Activated effector memory CD4-positive, alpha-beta T cell treated with Interleukin-2 at 50 U/mL for 16 hours (primary cell): ENCODE measurements at places on chromosomes 13 and 19.

- DNase-seq, result no peak
Observed at GRCh38 chr19:40424637-40425449, 949 bp downstream of the SERTAD1 start.

DNA sequence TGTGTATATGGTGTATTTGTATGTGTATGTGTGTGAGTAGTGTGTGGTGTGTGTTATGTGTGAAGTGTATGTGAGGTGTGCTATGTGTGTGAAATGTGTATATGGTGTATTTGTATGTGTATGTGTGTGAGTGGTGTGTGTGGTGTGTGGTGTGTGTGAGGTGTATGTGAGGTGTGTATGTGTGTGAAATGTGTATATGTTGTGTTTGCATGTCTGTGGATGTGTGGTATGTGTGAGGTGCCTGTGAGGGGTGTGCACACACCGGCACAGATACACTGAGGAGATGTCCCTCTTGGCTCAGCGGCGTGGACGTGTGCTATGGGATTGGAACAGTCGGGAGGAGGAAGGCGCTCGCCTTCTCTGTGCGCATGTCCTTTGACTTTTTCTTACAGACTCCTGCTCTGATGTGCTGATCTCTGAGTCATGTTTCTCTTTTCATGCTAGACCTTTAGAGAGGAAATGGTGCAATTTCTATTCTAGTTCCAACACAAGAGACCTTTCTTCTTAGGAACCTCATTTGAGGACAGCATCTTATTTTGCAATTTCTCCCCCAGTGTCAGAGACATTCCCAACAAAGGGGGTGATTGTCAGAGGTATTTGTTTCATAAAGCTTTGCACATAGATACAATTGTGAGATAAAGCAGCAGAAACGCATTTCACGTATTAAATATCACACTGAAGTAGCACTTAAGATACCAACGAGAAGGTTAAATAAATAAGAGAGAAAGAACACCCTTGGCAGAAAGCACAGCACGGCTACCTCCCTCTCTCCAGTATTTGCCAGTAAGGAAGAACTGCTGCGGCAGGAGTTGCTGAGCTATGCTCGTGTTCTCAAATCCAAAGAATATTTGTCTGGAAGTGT, 11.3 kb upstream of the TNFRSF19 start:
- no peak for DNase-seq

DNA sequence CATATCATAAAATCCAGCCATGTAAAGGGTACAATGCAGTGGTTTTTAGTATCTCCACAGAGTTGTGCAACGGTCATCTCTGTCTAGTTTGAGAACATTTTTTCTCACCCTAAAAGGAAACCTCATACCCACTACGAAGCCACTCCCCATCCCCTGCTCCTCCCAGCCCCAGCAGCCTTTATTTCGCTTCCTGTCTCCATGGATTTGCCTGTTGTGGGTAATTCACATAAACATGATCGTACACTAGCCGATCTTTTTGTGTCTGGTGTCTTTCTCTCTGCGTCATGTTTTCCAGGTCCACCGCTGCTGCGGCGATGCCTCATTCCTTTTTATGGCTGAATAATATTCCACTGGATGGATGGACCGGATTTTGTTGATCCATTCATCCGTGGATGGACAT, 28.6 kb downstream of the BICRA start:
- DNase-seq, result no peak

DNA sequence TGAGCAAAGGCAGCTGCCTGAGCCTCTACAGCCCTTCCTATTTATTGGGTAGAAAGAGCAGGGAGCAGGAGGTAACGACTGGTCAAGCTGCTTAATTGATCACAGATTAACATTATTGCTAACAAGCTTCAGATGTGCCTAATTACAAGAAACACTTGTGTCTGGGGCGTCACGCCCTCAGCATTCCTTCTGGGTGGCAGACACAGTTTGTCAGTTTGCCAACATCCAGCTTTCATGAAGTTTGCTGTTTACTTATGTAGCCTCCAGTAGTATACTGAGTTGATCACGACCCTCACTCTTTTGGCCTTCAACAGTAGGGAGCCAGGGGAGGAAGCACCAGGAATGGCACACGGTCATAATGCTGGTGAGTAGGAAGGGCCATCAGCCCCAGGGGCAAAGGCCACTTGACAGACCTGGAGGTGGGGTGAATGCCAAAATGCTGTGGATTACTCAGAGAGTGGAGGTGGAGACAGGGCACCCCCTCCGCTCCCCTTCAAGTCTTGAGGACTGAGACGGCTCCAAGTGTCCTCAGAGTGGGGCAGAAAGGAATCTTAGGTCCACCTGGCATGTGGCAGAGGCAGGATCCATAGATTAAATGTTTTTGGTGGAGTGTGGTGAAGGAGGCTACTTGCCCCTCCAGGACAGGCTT, 34.9 kb upstream of the PSPC1 start:
- DNase-seq, result no peak

DNA sequence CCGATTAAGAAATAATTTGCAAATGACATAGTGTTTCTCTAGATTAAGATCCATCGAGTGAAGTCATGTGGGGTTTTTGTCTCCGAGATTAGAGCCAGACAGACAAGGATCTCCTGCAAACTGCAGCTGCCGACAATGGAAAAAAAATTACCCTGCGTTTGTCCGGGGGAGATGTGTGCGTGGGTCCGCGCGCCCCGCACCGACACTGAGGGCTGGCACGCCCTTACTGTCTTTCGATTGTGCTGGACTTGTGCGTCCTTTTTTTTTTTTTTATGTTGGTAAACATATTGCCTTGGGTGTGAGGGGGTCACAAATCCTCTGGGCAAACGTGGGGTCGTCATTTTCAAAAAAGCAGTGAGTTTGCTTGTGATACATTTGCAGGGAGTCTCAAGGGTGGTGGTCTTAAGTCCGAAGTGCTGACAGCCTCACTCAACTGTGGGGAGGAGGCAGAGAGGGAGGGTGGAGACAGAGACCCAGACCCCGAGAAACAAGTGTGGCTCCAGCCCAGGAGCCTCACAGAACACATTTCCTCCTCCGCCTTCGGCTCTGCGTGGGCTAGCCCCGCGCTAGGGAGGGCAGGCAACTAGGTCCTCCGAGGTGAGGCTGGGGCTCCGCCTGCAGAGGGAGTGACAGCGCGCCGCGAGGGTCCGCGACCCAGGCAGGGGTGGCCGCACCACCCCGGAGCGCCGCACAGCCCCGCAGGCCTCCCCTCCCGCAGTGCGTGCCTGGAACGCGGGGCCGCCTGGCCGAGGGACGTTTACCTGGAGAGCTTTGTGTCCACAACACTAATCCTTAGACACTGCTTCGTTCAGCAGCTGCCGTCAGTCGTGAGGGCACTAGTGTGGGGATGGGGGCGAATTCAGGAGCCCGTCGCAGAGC, 11.7 kb upstream of the SOX1 start:
- DNase-seq, result no peak

GRCh38 chr13:27038323-27038722, 133.3 kb downstream of the USP12 start:
- DNase-seq, result no peak

DNA sequence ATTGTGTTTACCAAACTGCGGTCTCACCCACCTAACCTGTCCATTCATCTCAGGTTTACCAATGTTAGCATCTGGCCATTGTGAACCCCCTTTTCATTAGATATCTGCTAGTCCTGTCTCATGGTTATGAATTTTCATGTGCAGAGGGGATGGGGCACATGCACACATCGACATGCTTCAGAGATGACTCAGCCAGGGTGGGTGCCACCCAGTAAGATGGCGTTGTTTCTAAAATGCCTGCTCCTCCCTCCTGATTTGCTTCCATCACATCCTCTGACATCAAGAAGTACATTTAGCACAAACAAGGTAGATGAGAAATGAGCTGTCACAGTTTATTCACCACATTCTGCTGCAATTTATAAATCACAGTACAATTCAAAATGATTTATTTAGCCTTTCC, 51.3 kb downstream of the GPALPP1 start:
- no peak for DNase-seq

- DNase-seq, result no peak
Observed at GRCh38 chr13:96533408-96533807, 443.5 kb downstream of the HS6ST3 start.

GRCh38 chr13:98626298-98626935, 49.5 kb upstream of the STK24 start:
- DNase-seq, result no peak

DNA sequence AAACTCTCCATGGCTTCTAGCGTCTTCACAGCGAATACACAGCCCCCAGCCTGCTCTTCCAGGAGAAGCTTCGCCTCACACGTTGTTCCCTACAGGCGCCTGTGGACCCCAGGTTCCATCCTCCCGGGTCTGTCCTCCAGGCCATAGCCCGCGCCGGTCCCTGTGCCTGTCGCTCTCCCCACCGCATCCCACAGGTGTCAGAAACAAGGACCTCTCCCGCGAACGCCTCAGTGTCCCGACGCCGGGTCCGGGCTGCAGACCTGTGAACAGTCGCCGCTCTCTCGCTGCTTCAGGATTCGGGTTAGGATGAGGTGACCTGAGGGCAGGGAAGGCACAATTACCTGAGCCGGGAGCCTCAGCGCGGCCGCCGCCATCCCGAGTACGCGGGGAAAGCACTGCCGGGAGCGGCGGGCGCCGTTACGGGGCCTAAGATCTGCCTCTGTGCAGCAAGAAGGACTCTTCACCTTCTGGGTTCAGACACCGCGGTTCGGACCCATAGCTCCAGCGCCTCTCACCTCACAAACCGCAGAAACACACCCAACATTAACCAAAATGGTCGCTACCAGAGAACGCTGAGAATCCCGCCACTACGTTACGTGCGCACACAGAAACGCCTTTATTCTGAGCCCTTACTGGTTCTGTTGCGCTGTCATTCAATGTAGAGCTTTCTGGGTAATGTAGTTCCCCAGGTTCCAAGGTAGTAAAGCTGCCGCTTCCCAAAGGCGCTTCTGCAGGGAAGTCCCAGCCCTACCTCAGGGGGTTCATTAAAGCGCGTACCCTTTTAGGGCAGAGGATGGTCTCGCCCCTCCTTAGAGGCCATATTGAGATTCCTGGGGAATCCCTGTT, at the start of gene ZNF418:
Gene ZNF418, minus strand, starts transcription at position 583 of the 846 bp plus-strand sequence. CDS start 1,580 bp downstream, outside the sequence.
- DNase-seq, result peak; percentile 14

- DNase-seq, result peak; percentile 57
Observed at GRCh38 chr19:3108775-3109174, 14.6 kb downstream of the GNA11 start.

- DNase-seq, result no peak
Observed at GRCh38 chr19:953445-954271, 27.8 kb downstream of the ARID3A start.

DNA sequence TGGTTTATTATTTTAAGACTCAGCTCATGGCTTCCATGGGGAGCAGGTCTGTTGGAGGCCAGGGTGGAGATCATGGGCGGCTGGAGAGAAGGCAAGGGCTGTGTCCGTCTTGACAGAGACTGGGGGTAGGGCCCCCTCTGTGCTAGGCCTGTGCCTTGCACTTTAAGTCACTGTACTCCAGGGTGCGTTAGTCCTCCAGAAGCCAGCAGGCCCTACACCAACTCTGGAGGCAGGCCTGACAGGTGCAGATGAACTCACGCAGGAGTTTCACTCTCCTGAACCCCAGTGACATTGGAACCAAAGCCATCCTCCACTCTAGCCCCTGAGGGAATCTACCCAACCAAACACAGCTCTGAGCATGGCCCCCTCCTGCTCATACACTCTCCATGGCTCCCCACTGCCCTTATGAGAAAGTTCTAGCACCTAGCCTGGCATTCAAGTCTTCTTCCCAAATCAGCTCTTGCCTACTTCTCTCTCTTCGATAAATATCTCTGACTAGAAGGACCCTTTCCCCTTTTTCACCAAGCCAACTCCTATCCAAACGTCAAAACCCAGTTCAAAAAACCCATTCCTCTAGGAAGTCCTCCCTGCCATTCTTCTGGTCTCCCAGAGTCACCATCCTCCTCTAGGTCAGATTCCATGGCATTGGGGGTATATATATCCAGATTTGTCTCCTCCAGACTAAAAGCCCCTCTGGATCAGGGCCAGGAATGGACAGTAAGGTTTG, 15.1 kb downstream of the MEF2B start:
- no peak for DNase-seq

DNA sequence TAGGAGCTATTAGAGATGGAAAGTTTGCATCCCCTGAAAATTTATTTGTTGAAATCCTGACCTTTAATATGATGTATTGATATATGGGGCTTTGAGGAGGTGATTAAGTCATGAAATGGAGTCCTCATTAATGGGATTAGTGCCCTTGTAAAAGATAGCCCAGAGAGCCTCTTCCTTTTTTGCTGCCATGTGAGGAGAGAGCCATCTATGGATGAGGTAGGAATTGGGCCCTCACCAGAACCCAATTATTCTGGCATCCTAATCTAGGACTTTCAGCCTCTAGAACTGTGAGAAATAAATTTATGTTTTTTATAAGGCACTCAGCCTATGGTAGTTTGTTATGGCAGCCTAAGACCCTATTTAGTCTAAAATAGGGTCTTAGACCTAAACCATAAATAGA, 250.2 kb upstream of the SLITRK1 start:
- no peak for DNase-seq

DNA sequence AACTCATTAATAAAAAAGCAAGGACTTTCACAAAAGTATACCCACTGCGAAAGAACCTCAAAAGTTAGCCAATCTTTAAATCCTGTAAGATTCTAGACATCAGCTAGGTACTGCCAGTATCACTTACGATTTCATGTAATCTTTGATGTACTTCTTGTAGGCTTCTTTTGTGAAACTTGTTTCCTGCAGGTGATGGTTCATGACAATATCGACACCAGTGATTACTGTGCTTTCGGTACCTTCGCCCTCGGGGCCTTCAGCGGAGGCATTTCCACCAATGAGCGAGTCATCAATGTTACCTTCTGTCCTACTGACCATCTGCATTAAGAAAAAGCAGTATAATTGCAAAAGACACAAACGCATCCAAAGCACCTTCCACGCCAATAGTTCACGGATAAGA, 1.1 kb downstream of the TPT1 start:
- no peak for DNase-seq

GRCh38 chr13:57286511-57287098, 119.6 kb downstream of the PRR20E start:
- DNase-seq, result no peak
